ENCODE measurements at places on chromosomes 2 and 18.

GRCh38 chr18:80159713-80160636 is 50.9 kb downstream of the ADNP2 start:
- DNase-seq: no peak

GRCh38 chr2:176612736-176613135 is 343.5 kb downstream of the MTX2 start:
- DNase-seq: no peak

DNA sequence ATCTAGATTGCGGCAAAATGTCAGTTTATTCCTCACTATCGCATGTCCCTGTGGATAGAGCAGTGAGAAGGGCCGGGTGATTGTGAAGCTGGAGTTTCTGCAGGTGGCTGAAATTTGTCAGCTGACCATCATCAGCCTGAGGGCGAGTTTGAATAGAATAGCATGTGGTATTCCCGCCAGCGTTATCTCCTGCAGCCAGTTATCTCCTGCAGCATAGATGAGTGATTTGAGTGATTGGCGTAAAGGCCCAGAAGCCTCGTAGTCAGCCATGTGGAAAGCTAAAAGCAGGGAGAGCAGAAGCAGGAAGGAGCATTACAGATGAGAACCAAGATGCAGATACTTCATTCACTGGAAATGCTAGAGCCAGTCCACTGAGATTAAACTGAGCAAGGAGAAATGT is 65.5 kb downstream of the CABLES1 start:
- DNase-seq: no peak

GRCh38 chr2:85303780-85304531 is 23.8 kb downstream of the TGOLN2 start:
- no peak for DNase-seq

- no peak for DNase-seq
These were observed 85.2 kb downstream of the HS1BP3 start for GRCh38 chr2:20565623-20566236.

GRCh38 chr2:101809698-101810097 is 112.2 kb downstream of the MAP4K4 start:
- no peak for DNase-seq

GRCh38 chr2:165631089-165631488 is 161.6 kb downstream of the CSRNP3 start:
- DNase-seq: no peak

GRCh38 chr2:127655209-127656073 is 9.5 kb downstream of the GPR17 start:
- DNase-seq: peak; percentile 36

GRCh38 chr18:77344786-77345500 is 95.3 kb downstream of the GALR1 start:
- DNase-seq: no peak

Measured in Peyer's patch (tissue), 4 donors.